ENCODE measurements at places on chromosomes 11 and 22. TPM values are rescaled to one million over a fixed set of nuclear protein-coding genes. Genes with fewer than 3 reads are reported as not detected.

DNA sequence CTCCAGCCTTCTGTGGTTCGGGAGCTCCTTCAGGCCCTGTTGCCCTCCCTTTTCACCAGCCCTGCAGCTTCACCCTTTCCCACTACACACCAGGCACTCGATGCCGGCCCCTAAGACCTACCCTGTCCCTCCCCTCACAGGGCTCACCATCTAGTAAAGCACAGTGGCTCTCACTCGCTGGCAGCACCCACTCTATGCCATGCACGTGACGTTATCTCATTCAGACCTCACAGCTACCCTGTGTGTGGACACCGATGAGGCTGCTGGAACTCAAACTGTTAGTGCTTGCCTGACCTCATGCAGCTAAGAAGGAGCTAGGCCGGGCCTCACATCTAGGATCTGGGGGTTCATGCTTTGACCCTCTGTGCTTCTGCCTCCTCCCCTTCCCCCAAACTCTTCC lies 45.5 kb downstream of the SCN3B start:
- no peak for DNase-seq

Gene HEPACAM
- not detected for total RNA-seq

- DNase-seq: no peak
These were observed 1.9 kb upstream of the SSH3 start for GRCh38 chr11:67301313-67301921.

GRCh38 chr22:42492323-42492690 lies 27.3 kb downstream of the RRP7A start:
- no peak for DNase-seq

Gene OR4D5
- total RNA-seq: not detected

- DNase-seq: no peak
These were observed 1.9 kb downstream of the GRIA4 start for GRCh38 chr11:105611572-105612441.

Gene ARFIP2
- total RNA-seq: 47.8 TPM

DNA sequence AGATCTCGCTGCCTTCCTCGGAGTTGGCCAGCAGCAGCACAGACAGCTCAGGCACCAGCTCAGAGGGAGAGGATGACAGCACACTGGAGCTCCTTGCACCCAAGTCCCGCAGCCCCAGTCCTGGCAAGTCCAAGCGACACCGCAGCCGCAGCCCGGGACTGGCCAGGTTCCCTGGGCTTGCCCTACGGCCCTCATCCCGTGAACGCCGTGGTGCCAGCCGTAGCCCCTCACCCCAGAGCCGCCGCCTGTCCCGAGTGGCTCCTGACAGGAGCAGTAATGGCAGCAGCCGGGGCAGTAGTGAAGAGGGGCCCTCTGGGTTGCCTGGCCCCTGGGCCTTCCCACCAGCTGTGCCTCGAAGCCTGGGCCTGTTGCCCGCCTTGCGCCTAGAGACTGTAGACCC lies 6.4 kb downstream of the PLA2G3 start:
- no peak for DNase-seq

Gene ADAMTS8
- total RNA-seq: 0.02 TPM

- no peak for DNase-seq
These were observed 188.2 kb downstream of the ST3GAL4 start for GRCh38 chr11:126543691-126544090.

- DNase-seq: no peak
These were observed 1.9 kb upstream of the CYB5R3 start for GRCh38 chr22:42651134-42651533.

GRCh38 chr11:45328726-45329125 lies 42.6 kb upstream of the SYT13 start:
- no peak for DNase-seq

DNA sequence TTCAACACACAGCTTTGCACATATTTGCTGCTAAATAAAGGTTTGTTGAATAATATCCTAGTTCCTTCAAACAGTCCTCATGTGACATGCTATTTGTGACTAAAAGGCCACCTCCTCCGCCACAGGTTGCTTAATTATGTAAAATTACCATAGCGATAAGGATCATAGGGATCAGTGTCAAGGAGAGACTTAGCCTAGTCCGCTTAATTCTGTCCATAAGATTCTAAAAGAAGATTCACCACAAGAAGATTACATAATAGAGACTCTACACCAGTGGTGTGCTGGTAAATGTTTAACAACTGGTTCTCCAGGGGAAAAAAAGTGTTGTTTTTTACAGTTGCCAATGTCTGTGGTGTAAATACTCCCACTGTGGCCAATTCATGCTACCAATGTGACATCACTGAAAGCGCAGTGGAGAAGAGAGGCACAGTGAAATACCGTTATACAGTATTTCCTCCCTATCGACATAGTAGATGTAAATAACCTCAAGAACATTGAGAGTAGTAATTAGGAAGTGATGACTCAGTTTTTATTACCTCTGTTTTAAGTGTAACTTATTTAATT lies 4.2 kb upstream of the CHRDL2 start:
- DNase-seq: no peak

- no peak for DNase-seq
These were observed 32.0 kb upstream of the LRRC32 start for GRCh38 chr11:76702336-76703128.

Gene MRGPRX4
- not detected for total RNA-seq
